ENCODE measurements at places on chromosomes 1 and 21.

- DNase-seq = peak; percentile 30
Measured at GRCh38 chr1:229280921-229281320, 10.0 kb downstream of the RAB4A start.

DNA sequence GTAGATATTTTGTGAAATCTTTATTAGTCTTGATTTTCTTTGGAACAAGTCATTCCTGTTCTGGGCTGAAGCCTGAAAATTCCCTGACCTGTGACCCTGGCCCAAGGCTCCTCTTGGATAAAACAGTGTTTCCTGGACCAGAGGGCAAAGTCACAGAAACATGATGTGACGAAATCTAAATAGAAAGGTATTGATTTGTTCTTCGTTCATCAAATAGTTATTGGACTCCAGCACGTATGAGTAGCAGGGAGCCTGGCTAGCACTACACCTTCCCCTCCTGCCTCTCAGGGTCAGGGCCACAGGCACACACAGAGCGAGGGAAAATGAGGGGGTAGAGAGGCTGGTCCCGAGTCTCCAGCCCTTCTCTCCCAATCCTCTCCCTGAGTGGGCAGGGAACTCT lies 1.7 kb upstream of the CLDN14 start:
- DNase-seq = no peak

DNA sequence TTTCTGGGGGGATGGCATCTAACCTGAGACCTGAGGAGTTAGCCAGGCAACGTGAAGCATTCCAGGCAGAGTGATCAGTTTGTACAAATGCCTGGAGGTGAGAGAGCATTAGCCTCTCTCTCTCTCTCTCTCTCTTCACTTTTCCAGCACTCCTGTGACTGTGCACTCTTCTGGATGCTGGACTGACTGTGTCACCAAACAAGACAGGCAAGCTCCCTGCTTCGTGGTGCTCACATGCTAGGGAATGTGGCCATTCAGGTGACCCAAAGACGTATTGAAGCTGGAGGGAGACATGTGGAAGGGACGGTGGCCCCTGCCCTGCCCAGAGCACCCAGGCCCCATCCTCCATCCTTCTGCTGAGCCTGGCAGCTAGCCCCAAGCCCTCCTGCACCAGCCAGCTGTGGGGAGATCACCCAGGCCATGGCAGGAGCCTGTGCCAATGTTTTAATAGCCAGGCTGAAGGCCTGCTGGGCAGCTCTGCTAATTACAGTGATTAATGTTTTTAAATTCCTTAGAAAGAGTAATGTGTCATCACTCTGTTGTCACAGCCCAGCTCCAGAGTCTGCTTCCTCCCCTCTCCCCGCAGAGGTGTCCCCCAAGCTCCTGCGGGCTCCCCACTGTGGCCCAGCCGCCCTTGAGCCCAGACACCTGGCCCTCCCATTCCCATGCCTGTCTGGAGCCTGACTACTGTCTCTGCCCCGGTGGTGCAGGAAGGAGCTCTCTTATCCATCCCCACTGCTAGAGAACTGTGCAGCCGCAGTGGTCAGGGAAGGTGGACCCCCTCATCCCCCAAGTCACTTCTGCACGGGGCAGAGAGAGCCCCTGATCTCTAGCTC lies 48.9 kb downstream of the UBIAD1 start:
- DNase-seq = no peak

DNA sequence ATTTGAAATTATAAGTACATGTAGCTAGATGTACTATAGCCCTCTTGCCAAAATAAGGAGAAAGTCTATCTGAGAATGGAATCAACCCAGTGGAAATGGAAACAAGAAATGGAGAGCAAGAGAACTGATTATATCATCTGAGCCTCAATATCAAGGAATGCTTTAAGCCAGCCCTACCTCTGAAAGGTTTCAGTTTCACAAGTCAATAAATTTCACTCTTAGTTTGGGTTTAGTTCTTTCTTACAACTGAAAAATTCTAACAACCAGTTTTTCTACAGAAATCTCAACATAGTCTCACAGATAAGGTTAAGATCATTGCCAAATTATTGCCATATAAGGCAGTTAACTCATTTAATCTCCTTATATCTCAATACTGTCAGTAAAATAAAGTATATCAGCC lies 80.0 kb downstream of the EPS15 start:
- DNase-seq = no peak

GRCh38 chr1:221832617-221833016 lies 90.7 kb upstream of the DUSP10 start:
- DNase-seq = no peak

- DNase-seq = no peak
Measured at GRCh38 chr1:84754386-84754703, 64.1 kb upstream of the SSX2IP start.

- DNase-seq = no peak
Measured at GRCh38 chr1:32695098-32695904, 7.3 kb downstream of the SYNC start.

GRCh38 chr21:46324390-46325072 lies 575 bp downstream of the PCNT start:
- peak; percentile 88 for DNase-seq

DNA sequence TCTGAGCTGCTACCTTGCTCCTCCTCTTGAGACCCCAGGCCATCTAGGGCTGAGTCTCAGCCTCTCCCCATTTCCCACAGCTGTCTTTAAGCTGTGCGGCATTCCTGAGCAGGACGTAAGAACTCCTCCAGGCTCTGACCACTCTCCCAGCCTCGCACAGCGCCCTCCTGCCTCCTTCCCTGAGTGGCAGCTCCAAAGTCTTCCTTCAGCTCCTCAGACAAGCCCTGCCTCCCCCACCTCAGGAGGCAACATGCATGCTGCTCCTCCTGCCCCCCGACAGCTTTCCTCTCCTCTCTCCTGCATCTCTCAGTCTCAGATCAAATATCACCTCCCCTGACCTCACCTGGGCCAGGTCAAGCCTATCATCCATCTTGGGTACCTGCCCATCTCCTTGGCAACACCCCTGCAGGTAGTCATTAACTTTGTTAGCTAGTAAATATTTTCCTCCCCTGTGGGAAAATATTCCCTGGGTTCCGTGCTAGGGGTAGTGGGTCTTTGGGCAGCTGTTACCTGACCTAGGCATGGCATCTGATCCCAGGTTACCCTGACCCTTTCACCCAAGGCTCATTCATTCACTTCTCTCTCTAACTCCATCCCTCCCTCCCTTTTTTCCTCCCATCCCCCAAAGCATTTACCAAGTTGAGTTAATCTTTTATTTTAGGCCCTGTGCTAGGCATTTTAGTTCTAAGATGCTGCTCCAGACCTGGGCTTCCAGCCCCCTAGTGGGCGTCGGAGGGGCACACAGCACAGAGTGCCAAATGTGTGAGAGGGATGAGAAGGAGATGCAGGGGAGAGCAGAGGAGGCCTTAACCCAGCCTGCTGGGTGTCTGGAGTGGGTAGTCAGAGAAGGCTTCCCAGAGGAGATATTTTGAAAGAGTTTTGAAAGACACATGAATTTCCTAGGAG lies 419.9 kb downstream of the PTPRU start:
- DNase-seq = peak; percentile 23

DNA sequence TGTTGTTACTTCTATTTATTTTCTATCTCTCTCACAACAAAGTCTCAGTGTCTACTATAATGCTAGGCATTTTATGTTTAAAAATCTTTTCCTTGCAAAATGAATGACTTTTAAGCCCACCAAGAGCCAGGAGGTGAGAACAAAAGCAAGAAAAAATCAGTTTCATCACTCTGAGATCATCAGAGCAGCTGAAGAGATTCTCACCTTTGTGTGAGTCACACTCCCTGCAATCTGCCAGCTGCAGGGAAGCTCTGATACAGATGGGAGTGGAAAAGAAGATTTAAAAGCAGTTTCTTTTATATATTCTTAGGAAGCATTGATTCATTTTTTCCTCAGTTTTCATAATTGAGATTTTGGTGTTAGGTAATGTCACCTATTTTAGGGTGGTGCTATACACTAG lies 107.6 kb downstream of the LHX9 start:
- DNase-seq = no peak

GRCh38 chr1:25874635-25875153 lies 814 bp downstream of the PAQR7 start:
- no peak for DNase-seq

GRCh38 chr1:54329312-54330003 lies 76.7 kb downstream of the SSBP3 start:
- no peak for DNase-seq

Measured in GM06990 (cell line).